Cardiac muscle cell (in vitro differentiated cells and primary cell): ENCODE measurements at places on chromosomes 2 and 18.

DNA sequence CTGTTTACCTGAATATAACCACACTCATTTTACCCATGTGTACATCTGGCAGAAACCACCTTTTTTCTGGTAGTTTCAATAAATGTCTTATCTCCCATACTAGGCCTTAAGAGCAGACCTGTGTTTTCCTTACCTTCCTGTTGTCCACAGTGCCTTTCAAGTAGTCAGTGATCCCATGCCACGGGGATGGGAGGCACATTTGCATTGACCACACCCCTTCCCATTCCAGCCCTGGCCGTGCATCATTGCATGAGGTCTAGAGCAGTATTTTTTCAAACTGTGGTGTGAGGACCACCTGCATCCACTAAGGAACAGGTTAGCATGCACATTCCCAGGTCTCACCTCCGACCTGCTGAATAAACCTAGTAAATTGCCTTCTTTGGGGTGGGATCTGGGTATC is 165.2 kb upstream of the FOSL2 start:
- no peak overlapping the region for H3K27ac ChIP-seq
- H3K4me1 ChIP-seq, result peaks cover 4% of the 10 kb centered on the region
- no peaks in the 10 kb centered on the region for H3K36me3 ChIP-seq

- no peaks in the 10 kb centered on the region for H3K27me3 ChIP-seq
- DNase-seq, result no peak
- H3K27ac ChIP-seq, result no peak overlapping the region
- H3K36me3 ChIP-seq, result no peaks in the 10 kb centered on the region
- no peaks in the 10 kb centered on the region for H3K4me1 ChIP-seq
Observed at GRCh38 chr2:227180770-227181169, 16.3 kb downstream of the COL4A3 start.

DNA sequence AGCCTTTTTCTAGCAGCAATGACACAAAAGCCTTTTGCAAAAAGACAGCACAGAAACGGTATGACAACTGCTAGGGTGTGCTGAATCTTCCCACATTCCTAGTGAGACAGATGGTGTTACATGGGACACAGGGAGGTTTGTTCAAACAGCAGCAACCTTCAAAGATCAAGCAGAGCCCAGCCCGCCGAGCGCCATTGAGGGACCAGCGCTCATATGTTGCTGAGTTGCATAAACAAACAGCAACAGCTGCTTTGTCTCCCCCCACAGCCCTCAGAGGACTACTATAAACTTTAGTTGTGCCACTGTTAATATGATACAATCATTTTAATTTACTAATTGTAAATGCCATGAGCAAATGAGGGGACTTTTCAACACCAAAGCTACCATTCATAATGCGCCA is 117.7 kb downstream of the ZEB2 start:
- no peak for DNase-seq
- H3K4me3 ChIP-seq, result no peak overlapping the region
- H3K27ac ChIP-seq, result no peak overlapping the region
- H3K4me1 ChIP-seq, result no peaks in the 10 kb centered on the region

- peaks cover 14% of the 10 kb centered on the region for H3K4me1 ChIP-seq
- no peaks in the 10 kb centered on the region for H3K27me3 ChIP-seq
- no peak for DNase-seq
Observed at GRCh38 chr2:160253440-160254188, 53.5 kb upstream of the ITGB6 start.

DNA sequence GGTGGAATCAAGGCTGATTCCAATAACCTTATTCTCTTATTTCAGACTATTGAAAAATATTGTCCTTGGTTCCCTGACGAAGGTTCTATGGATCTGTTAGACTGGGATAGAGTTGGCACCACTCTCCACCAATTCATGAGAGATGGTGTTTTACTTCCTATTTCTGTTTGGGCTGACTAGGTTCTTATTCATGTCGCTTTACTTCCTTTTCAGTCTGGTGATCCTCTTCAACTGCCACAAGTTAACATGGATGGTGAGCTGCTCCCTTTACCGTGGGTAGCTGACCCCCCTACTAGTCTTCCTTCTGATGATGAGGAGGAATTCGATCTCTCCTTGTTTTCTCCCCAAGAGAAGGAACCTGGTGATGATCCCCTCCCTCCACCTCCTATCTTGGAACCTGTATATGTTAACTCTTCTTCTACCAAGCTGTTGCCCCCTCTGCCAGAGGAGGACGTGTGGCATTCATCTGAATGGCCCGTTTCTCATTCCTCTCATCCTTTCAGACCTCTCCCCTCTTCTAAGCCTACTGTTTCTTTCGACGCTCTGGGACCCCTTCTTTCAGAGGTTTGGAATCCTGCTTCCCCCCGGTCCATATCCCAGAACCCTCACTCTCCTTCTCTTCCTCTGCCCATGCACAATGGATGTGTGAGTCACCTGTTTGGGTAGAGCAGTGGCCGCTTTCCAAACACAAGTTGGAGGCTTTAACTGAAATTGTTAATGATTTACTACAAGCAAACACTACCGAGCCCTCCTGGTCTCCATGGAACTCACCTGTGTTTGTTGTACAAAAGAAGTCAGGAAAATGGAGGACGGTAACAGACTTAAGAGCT is 13.5 kb upstream of the CNOT11 start:
- H3K27ac ChIP-seq, result peak overlapping the region; percentile 99
- H3K27me3 ChIP-seq, result no peaks in the 10 kb centered on the region
- H3K4me1 ChIP-seq, result peaks cover 19% of the 10 kb centered on the region
- H3K4me3 ChIP-seq, result no peak overlapping the region
- H3K36me3 ChIP-seq, result no peaks in the 10 kb centered on the region

GRCh38 chr2:40279482-40279881 is 172.4 kb downstream of the SLC8A1 start:
- H3K4me1 ChIP-seq, result peaks cover 81% of the 10 kb centered on the region
- H3K27ac ChIP-seq, result peak overlapping the region; percentile 57
- no peaks in the 10 kb centered on the region for H3K27me3 ChIP-seq
- no peak for DNase-seq

DNA sequence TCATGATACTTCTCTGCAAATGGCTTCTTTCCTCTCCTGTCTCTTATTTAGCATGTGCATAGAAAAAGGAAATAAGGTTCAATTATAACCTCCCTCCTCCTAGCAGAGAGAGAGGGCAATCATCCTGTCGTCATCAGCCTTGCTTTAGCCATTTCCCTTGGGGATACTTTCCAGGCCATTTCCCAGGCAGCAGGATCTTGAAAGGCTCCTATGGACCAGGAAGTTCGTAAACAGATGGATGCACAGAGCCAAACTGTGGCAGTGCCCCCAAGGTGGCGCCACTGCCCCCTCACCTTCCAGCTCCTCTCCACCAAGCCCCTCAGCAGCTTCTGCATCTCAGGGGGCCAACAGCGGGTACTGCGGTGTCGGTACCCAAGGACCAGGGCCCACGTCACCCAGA is 157.4 kb downstream of the DTNA start:
- no peaks in the 10 kb centered on the region for H3K36me3 ChIP-seq
- no peak overlapping the region for H3K4me3 ChIP-seq
- H3K4me1 ChIP-seq, result no peaks in the 10 kb centered on the region
- DNase-seq, result peak; percentile 21
- no peak overlapping the region for H3K27ac ChIP-seq

- peaks cover 4% of the 10 kb centered on the region for H3K4me1 ChIP-seq
- peak; percentile 49 for DNase-seq
- no peak overlapping the region for H3K4me3 ChIP-seq
- H3K27ac ChIP-seq, result peak overlapping the region; percentile 47
Observed at GRCh38 chr18:54606835-54607212, 15.8 kb downstream of the DYNAP start.

DNA sequence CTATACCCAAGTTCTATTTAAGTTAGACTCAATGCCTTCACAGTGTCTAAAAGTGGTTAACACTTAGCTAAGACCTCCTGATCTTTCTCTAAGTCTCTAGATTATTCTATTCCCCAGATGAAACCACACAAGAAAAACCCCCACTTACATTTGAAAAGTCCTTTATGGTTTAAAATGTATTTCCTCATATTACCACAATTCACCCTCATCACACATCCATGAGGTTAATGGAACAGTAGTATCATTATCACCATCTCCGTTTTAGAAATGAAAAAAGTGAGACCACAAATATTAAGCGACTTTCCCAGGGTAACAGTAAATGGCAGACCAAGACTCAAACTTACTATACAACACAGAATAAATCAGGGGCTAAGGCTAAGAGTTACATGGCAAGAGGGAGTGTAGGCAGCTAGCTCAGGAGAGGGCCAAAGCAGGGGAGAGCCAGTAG is 28.6 kb downstream of the EPG5 start:
- H3K4me1 ChIP-seq, result no peaks in the 10 kb centered on the region
- H3K36me3 ChIP-seq, result peaks cover 28% of the 10 kb centered on the region
- no peak overlapping the region for H3K4me3 ChIP-seq
- H3K27me3 ChIP-seq, result no peaks in the 10 kb centered on the region

- no peaks in the 10 kb centered on the region for H3K36me3 ChIP-seq
- H3K4me1 ChIP-seq, result no peaks in the 10 kb centered on the region
- H3K27me3 ChIP-seq, result no peaks in the 10 kb centered on the region
- no peak overlapping the region for H3K27ac ChIP-seq
- no peak for DNase-seq
Observed at GRCh38 chr2:122261911-122262310, 506.5 kb downstream of the TSN start.

DNA sequence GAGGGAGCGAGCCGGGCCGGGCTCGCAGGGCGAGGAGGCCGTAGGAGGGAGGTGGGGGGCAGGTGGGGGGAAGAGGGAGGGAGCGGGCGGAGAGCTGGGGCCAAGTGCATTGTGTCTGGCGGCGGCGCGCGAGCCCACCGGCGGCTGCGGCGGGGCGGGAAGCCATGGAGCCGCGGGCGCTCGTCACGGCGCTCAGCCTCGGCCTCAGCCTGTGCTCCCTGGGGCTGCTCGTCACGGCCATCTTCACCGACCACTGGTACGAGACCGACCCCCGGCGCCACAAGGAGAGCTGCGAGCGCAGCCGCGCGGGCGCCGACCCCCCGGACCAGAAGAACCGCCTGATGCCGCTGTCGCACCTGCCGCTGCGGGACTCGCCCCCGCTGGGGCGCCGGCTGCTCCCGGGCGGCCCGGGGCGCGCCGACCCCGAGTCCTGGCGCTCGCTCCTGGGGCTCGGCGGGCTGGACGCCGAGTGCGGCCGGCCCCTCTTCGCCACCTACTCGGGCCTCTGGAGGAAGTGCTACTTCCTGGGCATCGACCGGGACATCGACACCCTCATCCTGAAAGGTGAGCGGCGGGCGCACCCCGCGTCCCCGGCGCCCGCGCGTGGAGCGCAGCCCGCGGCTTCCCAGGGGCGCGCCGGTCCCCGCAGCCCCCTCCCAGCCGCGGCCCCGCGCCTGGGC is at the start of gene TMEM178A:
TMEM178A (plus strand) TSS at position 107 of the 680 bp plus-strand sequence; CDS start at position 165, 58 bp downstream.
- H3K4me1 ChIP-seq, result peaks cover 22% of the 10 kb centered on the region
- H3K4me3 ChIP-seq, result peak within 1 kb of the TSS; percentile 82
- DNase-seq, result peak; percentile 10
- H3K36me3 ChIP-seq, result no peaks in the 10 kb centered on the region
- H3K27me3 ChIP-seq, result peaks cover 30% of the 10 kb centered on the region
- no peak within 1 kb of the TSS for H3K27ac ChIP-seq

- H3K27ac ChIP-seq, result no peak overlapping the region
- H3K27me3 ChIP-seq, result no peaks in the 10 kb centered on the region
- peaks cover 9% of the 10 kb centered on the region for H3K4me1 ChIP-seq
- no peak overlapping the region for H3K4me3 ChIP-seq
- H3K36me3 ChIP-seq, result no peaks in the 10 kb centered on the region
Observed at GRCh38 chr2:101560780-101561315, 85.9 kb upstream of the RFX8 start.

DNA sequence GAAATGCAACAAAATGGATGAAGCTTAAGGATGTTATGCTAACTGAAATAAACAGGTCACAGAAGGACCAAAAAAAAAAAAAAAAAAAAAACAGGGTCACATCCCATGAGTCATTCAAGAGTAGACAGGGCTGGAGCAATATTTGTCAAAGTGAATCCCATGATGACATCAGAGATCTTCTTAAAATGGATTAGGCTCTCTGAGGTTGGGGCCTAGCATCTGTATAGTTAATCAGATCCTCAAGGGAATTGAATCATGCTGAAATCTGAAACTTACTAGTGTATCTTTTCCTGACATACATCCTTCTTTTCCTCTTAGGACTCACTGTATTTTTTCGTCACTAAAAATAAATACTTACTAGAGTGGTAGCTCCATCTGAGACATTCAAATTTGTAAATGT is 380.6 kb upstream of the NXPH2 start:
- no peak overlapping the region for H3K4me3 ChIP-seq
- H3K27me3 ChIP-seq, result no peaks in the 10 kb centered on the region
- DNase-seq, result no peak

- H3K27me3 ChIP-seq, result no peaks in the 10 kb centered on the region
- H3K4me1 ChIP-seq, result peaks cover 4% of the 10 kb centered on the region
- H3K27ac ChIP-seq, result no peak overlapping the region
- H3K36me3 ChIP-seq, result no peaks in the 10 kb centered on the region
- H3K4me3 ChIP-seq, result no peak overlapping the region
- DNase-seq, result no peak
Observed at GRCh38 chr2:79700651-79701050, 187.8 kb downstream of the CTNNA2 start.

- H3K27me3 ChIP-seq, result no peaks in the 10 kb centered on the region
- no peak overlapping the region for H3K4me3 ChIP-seq
- H3K36me3 ChIP-seq, result no peaks in the 10 kb centered on the region
- DNase-seq, result peak; percentile 51
- H3K27ac ChIP-seq, result no peak overlapping the region
Observed at GRCh38 chr18:55152801-55153200, 193.5 kb upstream of the CCDC68 start.

DNA sequence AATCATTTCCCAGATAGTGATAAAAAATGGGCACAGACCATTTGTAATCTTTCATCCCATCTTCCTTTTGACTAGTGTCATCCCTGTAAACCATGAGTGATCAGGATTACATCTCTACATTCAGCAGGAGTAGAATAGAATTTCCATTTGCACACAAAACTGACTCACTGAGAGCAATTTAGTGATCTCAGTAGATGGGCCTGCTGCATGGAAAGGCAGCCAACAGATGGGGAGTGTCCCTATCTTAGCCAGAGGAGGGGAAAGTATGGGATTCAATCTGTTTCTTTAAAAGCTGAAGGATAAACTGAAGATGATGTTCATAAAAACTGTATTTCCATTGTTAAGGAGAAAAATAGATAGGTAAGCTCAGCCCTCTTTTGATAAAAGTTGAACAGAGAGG is 441.7 kb downstream of the ZNF521 start:
- no peak overlapping the region for H3K27ac ChIP-seq
- no peak overlapping the region for H3K4me3 ChIP-seq
- no peaks in the 10 kb centered on the region for H3K36me3 ChIP-seq

- DNase-seq, result peak; percentile 31
- peaks cover 10% of the 10 kb centered on the region for H3K4me1 ChIP-seq
- no peaks in the 10 kb centered on the region for H3K27me3 ChIP-seq
- no peaks in the 10 kb centered on the region for H3K36me3 ChIP-seq
Observed at GRCh38 chr2:62340994-62341484, 145.1 kb downstream of the B3GNT2 start.

GRCh38 chr2:228503731-228504130 is 322.2 kb upstream of the SPHKAP start:
- no peak for DNase-seq
- H3K4me3 ChIP-seq, result no peak overlapping the region
- no peaks in the 10 kb centered on the region for H3K36me3 ChIP-seq
- H3K27ac ChIP-seq, result no peak overlapping the region
- peaks cover 18% of the 10 kb centered on the region for H3K4me1 ChIP-seq
- H3K27me3 ChIP-seq, result no peaks in the 10 kb centered on the region

GRCh38 chr2:106990297-106990696 is 104.3 kb upstream of the ST6GAL2 start:
- no peak overlapping the region for H3K27ac ChIP-seq
- no peak overlapping the region for H3K4me3 ChIP-seq
- no peaks in the 10 kb centered on the region for H3K36me3 ChIP-seq
- DNase-seq, result no peak
- H3K27me3 ChIP-seq, result peaks cover 3% of the 10 kb centered on the region

- no peak for DNase-seq
- H3K27me3 ChIP-seq, result no peaks in the 10 kb centered on the region
- H3K4me3 ChIP-seq, result no peak overlapping the region
- no peaks in the 10 kb centered on the region for H3K36me3 ChIP-seq
- peaks cover 33% of the 10 kb centered on the region for H3K4me1 ChIP-seq
Observed at GRCh38 chr18:8337211-8337610, 272.0 kb upstream of the RAB12 start.
